ENCODE measurements at places on chromosomes 7 and 10.

- no peak for DNase-seq
Measured at GRCh38 chr7:101303102-101303701, 18.4 kb downstream of the IFT22 start.

DNA sequence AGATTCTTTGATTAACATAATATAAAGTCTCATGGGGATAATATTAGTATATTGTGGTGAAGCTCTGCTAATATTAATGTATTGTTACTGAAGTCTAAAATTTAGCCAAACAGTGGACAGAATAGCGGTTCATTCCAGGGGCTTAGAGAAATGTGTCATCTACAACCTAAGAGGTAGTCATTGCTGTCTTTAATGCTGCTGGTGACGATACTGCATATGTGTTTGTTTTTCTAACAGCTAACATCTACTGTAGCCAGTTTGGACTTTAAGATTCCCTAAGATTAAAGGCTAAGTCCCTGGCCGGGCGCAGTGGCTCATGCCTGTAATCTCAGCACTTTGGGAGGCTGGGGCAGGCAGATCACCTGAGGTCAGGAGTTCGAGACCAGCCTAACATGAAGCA is 102.0 kb upstream of the SAMD8 start:
- DNase-seq, result no peak

GRCh38 chr7:112437072-112437471 is 13.2 kb upstream of the IFRD1 start:
- DNase-seq, result no peak

- DNase-seq, result no peak
Measured at GRCh38 chr7:80537091-80537490, 25.2 kb upstream of the GNAT3 start.

- DNase-seq, result no peak
Measured at GRCh38 chr10:124629415-124629814, 114.8 kb downstream of the FAM53B start.

DNA sequence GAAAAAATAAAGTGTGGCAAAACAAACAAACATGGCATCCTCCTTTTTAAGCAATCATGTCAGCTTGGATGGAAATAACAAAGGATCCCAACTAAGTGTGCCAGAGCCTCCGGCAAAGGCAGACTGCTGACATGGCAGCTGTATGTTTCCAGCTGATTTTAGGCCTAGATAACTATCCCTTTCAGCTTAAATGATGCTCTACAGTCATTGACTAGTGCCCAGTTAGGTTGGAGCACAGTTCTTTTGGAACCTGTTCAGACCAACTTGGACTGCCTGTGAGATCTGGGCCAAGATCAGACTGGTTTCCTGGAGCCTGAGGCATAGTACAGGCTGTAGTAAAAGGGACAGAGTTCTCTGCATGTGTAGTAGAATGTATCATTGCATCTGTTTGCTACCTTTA is 128.7 kb downstream of the DYNC1I1 start:
- DNase-seq, result no peak

DNA sequence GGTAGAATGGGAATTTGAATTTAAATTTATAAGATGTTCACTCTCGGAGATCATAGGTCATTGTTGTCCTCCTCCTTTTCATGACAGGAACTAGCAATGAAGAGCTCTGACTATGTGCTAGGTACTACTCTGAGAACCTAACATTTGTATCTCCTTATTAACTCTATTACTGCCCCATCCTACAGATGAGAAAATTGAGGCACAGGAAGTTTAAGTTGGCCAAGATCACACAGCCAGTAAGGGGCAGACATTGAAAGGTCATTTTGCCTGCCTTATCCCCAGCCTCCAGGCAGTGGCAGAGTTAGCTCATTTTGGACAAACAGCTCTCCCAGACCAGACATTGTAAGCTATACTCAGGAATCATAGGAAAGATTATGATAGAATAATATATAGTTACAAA is 6.0 kb downstream of the SRGN start:
- DNase-seq, result no peak

- no peak for DNase-seq
Measured at GRCh38 chr10:84076047-84076388, 63.3 kb upstream of the GHITM start.

DNA sequence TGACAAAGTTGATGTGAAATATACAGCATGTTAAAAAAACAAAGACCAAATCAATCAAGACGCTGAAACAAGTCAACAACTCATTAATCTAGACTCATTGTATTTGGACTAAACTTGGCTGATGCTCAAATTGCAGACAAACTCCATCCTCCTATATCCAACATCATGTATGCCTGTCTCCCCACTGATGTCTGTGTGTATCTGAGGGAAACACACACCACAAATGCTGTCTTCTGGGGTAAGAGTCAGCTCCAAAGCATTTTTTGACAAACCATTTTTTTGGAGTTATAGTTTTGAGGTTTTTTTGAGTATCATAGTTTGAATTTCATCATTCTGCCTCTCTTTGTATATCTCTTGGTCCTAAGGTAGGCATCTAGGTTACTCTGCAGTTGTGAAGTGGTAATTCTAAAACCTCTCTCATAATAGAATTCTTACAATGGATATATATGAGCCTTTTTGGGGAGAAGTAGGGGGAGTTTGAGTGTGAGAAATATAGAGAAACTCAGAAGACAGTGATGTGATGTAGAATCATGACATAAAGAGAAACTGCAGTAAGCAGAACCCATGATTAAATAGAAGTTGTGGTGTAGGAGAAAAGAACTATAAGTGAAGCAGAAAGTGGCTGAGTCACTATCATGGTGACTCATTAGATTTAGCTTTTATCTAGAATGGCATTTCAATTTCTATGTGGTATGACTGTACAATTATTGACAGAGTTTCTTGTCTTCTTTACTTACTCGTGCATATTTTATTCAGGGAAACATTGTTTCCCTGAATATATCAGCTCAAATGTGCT is 1531.1 kb upstream of the LRRTM3 start:
- DNase-seq, result no peak

GRCh38 chr10:113965683-113966082 is 78.0 kb upstream of the ADRB1 start:
- DNase-seq, result no peak

DNA sequence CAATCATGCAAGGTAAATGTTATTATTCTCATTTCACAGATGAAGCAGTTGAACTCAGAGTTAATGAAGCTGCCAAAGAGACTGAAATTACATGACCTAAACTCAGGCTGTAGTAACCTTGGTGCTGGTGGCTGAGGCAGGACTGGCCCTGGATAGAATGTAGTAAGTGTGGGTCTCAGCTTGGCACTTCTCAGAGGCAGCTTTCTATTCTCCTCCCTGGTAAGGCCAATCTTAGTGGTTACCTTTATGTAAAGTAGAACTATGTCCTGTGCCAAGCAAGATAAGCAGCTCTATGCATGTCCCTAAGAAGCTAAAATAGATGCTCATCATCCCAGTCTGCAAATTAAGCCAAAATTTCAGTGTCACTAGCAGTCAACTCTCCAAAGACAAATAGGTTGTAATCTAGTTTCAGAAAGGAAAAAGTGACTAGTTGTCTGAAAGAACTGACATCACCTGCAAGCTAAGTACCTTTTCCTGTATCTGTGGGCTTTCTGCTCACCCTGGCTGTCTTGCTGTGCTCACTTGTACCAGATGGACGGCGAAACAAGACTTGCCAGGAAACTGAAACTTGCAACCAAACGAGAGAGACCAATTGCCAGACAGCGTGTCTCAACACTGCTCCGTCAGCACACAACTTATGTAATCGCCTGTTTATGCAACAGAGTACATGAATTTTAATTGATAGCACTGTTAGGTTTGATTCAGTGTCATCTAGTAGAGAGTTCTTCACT is 43.7 kb downstream of the CH25H start:
- no peak for DNase-seq

All from activated T-helper 1 cell treated with anti-CD3 and anti-CD28 coated beads, Interleukin-2, amount 50 U/mL, for 16 hours (primary cell).